NCI-H774 (cell line): ENCODE measurements at places on chromosomes 6 and 20.
A peak's percentile ranks its signal among the peaks of the same experiment; 100 is the strongest.

GRCh38 chr6:3683331-3683730, 68.2 kb downstream of the PXDC1 start:
- no peak for DNase-seq

DNA sequence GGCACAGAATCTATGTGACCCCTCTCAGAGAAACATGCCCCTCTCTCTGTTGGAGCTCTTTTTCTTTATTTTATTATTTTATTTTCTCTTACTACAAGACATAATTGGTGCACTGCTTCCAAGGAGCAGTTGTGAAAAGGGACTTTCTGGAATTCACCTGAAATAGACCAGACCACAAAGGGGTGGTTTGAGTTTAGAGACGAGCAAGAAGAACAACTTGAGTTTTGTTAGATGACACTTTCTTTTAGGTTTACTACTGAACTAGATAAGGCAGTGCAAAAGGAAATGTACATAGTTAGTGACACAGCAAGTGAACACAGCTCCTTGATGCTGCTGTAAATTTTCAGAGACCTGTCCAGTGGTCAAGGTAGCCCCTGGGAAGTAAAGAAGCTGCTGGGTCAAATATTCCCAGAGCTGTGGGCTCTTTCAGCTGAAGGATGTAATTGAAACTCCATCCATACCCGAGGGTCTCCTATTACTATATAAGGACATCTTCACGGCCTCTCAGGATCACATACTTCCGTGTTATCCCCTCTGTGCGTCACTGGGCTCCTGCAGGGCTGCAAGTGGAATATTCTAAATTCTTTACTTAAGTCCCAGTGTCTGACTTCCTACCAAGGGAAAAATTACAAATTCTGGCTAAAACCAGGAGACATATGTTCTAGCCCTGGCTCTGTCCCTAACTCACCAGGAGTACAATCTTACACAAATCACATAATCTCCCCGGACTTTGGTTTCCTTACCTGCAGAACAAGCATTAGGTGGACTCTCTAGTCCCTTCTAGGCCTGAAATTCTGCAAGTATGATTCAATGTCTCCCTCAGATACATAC, 69.1 kb upstream of the ADTRP start:
- no peak for DNase-seq

GRCh38 chr6:120116343-120116742, 766.8 kb upstream of the MAN1A1 start:
- DNase-seq: no peak

DNA sequence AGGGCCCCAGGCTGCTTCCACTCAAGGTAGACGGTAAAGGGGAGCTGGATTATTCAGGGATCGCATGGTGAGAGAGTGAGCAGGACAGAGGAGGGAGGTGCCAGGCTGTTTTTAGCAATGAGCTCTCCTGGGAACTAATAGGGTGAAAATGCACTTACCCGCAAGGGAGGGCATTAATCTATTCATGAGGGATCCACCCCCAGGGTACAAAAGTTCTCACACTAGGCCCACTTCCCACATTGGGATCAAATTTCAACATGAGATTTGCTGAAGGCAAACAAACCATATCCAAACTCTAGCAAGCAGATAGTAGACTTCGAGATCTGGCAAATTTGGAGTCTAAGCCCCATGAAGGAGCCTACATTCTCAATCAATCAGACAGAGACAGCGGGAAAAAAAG, 408.6 kb downstream of the RNF144B start:
- no peak for DNase-seq

GRCh38 chr20:6566821-6567220, 200.7 kb upstream of the BMP2 start:
- no peak for DNase-seq

DNA sequence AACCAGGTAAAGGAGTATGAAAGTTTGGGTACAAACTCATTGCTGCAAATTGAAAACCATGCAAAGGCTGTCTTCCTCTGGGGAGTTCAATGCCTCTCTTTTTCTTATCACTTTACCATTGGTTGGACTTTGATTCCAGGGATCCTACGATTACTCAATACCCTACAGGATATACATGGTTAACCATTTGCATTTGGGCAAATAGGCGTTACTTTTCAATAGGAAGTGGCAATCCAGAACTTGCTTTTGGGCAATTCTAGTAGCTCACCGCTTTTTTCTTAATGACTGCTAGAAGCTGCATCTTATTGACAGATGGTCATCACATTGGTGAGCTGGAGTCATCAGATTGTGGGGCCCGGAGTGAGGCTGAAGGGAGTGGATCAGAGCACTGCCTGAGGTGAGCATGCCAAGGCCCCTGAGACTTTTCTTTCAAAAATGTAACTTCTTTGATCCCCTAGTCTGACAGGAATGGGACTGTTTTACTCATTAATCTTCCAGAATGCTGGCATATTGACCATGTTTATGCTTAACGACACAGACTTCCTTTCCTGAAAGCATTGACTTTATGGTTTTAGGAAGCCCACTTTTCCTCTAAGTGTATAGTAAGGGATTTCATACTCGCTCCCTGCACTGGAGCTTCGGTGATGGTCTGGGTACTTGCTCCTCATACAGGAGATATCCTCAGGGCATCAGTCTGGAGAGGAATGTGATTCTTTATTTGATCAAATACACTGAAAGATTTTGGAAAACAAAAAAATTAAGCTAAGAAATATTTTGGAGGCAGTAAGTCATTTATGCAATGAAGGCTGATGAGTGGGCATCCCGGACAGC, at the start of gene CCR6:
CCR6 (plus strand) TSS at position 270 of the 831 bp plus-strand sequence. CDS start 13,039 bp downstream, outside the sequence.
- no peak for DNase-seq

GRCh38 chr6:124961777-124962638, at the start of gene RNF217:
TSS of gene RNF217 (plus strand) at chr6:124962437. CDS start at chr6:124962545, 108 bp downstream.
- peak; percentile 24 for DNase-seq

DNA sequence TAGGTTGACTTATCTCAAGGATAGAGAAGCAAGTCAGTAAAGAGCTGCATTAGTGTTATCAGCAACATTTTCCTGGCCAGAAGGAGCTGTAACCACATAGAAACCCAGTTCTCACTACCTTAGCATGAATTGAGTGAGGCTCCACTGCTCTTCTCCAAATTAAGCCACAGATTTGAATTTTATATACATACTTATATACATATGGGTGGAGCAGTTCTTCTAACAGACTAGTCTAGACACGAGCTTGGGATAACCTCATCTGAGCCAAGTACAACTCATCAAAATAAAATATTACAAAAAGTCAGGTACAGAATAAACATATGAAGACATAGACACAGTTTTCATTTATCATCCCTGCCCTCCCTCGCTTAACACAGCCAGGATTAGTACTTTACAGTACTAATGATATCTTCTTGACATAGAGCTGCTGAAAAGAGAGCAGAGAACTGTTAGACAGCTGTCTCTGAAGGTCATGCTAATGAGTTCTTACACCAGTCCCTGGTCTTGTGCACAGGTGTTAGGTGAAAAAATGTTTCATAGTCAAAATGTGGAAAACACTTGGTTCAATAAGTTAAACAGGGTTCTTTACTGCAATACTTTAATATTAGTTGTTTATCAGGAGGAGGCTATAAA, 147.4 kb upstream of the HTR1E start:
- no peak for DNase-seq

DNA sequence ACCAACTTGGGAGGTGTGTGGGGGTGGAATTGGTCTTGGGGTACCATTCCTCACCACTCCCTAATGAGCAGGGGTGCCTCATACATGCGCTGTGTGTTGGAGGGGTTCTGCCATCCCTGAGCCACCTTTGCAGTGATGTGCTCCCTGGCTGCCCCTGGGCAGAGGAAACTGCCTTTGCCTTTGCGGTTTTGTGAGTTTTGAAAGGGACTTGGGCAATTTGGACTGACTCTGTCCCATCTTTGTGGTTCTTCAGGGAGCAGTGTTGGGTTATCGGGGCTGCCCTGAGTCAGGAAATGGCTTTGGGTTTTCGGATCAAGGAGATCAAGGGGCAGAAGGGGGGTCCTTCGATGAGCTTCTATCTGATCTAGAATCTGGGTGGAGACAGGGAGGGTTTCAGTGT, 3.9 kb upstream of the PHACTR3 start:
- no peak for DNase-seq

DNA sequence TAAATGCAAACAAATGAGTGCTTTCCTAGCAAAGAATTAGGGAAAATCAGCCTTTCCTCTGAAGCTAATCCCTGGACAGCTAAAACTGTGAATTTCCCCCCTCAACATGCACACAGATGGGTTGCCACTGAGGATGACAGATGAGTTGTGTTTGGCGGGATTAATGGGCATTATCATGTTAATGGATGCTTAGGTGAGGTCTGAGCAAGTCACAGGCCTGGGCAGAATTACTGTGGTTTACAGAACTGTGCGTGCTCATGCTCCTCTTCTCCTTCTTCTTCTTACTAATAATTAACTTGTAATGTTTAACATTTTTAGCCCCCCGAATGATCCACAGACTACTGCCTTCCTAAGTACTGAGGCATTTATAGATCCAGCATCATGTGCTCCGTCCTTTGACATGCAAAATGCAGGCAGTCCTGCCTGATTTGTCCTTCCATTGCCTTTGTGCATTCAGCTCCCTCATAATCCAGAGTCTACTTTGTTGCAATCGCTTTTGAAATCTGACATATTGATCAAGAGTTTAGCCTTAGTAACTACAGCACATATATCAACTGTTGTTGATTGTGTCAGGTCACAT, 753.4 kb upstream of the MMS22L start:
- DNase-seq: no peak
